ENCODE measurements at places on chromosomes 7 and 10. TPM values are rescaled to one million over a fixed set of nuclear protein-coding genes. Genes with fewer than 3 reads are reported as not detected.

Gene ZNF775
- total RNA-seq, result 0.33 TPM

Gene CUBN
- 0.67 TPM for total RNA-seq

Gene GDF2
- total RNA-seq, result 8.5 TPM

Gene NUDT13
- 4.0 TPM for total RNA-seq

Gene TMEM176B
- total RNA-seq, result 1,041 TPM

Gene PTCD1
- 4.3 TPM for total RNA-seq

Gene TMEM236
- 0.28 TPM for total RNA-seq

Gene LCOR
- 31.2 TPM for total RNA-seq
